Erythroblast (primary cell): ENCODE measurements at places on chromosomes 2 and 18.
A peak's percentile ranks its signal among the peaks of the same experiment; 100 is the strongest.

GRCh38 chr2:8639122-8639635 is 42.7 kb upstream of the ID2 start:
- DNase-seq: no peak

DNA sequence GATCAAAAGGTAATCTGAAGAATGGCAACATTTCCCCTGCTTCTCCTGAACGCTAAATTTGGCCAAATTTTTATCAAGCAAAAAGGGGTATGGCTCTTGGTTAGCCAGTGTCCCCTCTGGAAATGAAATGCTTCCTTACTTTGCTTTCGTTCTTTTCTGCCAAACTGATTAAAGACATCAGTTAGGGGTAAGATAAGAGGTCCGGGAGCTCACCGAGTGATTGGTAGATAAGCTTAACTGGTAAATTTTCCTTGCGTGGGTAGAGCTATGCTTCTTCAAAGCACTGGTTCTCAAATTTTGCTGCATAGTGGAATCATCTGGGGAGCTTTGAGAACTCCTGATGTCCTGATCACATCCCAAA is 62.7 kb upstream of the MAPRE2 start:
- peak; percentile 66 for DNase-seq

DNA sequence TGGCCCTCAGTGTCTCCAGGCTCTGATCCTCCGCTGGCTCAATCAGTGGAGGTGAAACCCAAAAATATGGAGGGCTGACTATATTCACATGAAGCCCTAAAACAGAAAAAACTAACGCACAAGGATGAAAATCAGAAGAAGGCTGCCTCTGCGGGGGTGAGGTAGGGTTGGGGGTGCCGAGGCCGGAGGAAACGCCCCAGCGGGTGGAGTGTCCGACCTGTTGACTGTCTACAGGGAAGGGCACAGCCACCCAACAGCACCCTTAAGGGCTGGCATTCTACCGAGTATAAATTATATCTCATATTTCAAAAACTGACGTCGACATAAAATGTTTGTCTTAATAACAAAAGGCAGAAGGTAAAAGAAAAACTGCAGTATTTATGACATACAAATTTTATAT is 223.5 kb downstream of the HDAC4 start:
- DNase-seq: no peak

GRCh38 chr2:113174376-113174750 is 592 bp downstream of the PSD4 start:
- peak; percentile 45 for DNase-seq

DNA sequence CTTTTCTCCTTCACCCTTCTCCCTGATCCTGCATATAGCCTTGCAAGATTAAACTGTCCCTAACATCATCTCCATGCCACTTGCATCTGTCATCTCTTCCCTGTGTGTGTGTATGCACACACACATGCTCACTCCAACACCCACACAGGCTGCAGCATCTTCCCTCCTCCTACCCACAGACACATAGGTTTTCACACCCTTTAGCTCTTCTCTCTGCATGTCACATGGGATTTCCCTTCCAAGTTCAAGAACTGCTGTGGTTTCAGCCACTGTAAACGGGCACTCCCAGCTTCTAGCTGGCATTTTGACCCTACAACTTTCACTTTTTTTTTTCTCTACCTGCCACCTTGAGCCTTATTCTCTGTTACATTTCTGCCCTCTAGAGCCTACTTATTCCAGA is 6.4 kb downstream of the CELF4 start:
- DNase-seq: no peak

GRCh38 chr2:144798034-144798433 is 278.1 kb upstream of the ZEB2 start:
- DNase-seq: no peak

- DNase-seq: no peak
These were observed 10.5 kb upstream of the DSG2 start for GRCh38 chr18:31487246-31488015.

- peak; percentile 31 for DNase-seq
These were observed 101.0 kb upstream of the NT5C1B start for GRCh38 chr2:18690342-18690741.

- peak; percentile 46 for DNase-seq
These were observed 919 bp downstream of the SF3B1 start for GRCh38 chr2:197433780-197434438.

DNA sequence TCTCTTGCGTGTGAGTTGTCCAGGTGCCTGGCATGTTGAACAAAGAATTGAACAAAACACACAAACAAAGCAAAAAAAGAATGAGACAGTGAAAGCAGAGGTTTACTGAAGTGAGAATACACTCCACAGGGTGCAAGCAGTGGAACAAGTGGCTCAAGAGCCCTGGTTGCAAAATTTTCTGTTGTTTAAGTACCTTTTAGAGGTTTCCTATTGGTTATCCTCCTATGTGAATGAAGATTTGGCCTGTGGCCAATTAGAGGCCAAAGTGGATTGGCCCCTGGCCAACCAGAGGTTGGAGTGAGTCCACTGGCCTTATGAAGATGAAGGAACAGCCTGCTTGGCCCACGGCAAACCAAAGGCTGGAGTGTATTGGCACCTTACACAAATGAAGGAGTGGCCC is 1188.5 kb upstream of the NRXN1 start:
- peak; percentile 3 for DNase-seq

GRCh38 chr2:38959938-38960608 is 70.4 kb downstream of the ARHGEF33 start:
- peak; percentile 91 for DNase-seq

GRCh38 chr18:9003406-9004100 is 98.9 kb upstream of the NDUFV2 start:
- DNase-seq: no peak

DNA sequence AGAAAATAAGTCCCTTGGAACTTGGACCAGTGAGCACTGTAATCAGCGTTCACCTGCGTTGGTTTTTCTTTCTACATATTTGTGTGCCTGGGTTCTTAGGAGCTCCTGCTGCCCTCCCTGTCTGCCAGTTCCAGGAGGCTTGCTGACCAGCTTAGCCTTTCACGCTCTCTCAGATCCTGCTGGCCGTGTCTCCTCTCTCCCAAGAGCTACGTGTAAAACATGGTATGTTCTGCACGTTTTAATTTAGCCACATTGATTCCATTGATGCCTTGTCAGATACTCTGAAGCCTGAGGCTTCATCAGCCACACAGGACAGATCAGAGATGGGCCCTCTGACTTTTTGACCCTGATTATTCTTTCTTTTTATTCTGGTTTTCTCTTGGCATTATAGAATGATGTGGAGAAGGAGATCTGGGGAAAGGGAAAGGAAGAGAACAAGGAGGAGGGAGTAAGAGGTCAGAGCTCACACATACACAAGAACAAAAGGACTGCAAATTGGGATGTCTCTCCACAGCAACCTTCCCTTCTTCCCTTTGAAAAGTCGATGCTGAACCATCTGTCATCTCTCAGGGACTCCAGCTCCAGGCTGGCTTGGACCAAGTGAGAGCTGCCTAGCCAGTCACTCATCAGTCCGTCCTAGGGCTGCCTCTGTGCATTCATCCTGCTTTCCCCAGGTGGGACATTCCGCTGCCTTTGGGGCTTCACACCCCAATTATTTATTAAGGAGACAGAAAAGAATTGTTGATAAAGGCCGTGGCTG is 152.8 kb downstream of the PIK3C3 start:
- no peak for DNase-seq

DNA sequence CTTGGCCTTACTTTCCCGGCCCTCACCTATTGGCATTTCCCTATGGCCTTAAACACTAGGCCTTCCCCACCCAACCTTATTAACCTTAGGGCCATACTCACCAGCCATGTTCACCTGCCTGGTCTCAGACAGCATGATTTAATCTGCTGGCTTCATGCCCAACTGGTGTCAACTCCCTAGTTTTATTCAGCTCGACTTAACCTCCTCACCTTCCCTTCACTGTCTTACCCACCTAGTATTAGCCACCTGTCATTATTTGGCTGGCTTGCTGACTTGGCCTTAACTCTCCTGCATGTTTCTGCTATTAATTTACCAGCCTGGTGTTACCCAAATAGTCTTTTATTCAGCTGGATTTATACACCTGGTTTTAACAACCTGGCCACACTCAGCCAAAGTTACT is 136.0 kb upstream of the ZSWIM2 start:
- no peak for DNase-seq

- DNase-seq: no peak
These were observed 612.4 kb downstream of the NYAP2 start for GRCh38 chr2:226011716-226012450.

DNA sequence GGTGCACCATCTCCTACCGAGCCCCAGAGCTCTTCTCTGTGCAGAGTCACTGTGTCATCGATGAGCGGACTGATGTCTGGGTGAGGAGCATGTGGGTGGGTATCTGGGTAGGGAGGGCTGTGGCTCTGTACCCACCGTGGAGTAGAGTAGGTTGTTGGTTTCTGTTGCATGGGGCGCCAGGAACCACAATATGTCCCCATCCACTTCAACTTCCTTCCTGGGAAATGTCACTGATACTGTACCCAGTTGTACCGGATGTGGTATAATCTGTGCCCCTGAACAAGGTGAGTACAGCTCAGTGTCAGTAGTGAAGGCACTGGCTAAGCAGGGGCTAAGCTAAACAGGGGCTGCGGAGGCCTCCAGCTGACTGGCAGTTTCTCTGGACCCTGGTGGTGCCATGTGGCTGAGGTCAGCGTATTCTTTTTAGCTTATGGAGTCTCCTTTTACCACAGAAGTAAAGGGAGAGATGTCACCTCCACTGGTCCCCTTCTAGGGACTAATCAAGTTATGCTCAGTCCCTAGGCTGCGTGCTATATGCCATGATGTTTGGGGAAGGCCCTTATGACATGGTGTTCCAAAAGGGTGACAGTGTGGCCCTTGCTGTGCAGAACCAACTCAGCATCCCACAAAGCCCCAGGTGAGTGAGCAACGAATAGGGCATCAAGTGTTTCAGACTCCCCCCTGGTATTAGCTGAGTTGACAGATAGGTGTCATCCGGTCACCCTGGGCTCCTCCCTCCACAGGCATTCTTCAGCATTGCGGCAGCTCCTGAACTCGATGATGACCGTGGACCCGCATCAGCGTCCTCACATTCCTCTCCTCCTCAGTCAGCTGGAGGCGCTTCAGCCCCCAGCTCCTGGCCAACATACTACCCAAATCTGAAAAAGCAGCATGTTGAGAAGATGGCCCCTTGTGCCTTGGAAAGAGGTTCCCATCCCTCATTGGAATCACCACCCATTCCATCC is 2.7 kb downstream of the STK16 start:
- no peak for DNase-seq

DNA sequence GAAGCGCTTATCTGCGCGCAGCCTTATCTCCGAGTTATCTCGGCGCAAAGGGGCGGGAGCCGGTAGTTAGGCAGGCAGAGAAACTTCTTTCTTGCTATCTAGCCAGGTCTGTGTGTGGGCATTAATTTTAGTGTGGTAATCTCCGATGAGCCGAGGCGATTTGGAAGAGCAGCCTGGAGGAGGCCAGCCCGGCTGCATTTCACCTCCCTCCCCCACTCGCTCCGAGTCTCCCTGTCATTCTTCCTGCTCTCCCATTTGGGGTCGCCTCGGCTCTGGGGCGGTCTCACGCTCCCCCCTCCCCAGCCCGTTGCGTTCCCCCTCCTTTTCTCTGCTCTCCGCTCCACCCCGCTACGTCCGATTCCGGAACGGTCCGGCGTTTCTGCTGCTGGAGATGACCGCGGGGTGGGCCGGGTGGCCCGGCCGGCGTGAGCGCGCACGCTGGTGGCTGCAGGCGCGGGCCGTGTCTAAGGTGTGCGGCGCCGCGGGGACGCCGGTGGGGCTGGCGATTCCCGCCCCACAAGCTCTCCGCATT is 566 bp downstream of the GATA6 start:
- DNase-seq: peak; percentile 68

- DNase-seq: no peak
These were observed 43.3 kb downstream of the WDPCP start for GRCh38 chr2:63545023-63545422.

DNA sequence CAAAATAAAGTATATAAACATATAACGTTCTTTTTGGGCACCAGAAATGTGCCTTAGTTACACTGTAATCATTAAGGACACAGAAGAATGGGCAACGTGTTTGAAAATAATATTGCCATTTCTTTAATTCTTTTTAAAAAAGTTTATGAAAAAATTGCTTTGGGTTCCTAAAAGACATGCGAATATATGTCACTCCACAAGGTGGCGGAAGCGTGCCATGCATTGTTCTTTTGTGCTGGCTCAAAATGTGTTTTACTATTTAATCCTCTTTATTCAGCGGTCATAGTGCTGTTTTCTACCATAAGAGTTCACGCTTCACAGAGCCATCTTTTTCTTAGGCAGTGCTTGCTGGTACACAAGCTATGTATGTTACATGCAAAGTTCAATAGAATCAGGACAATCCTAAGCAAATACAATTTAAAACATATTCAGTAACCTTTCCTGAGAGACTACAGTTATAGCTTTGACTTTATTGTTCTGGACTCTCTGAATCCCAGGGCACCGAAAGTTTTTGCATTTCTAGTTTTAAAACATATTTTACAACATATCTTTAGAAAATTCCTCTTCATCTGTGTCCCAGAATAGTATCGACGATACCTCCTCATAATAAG is 147.8 kb upstream of the ERBB4 start:
- peak; percentile 36 for DNase-seq

- peak; percentile 47 for DNase-seq
These were observed 44.0 kb downstream of the GYPC start for GRCh38 chr2:126699716-126700581.

GRCh38 chr18:52286675-52287074 is 53.3 kb upstream of the DCC start:
- DNase-seq: no peak

DNA sequence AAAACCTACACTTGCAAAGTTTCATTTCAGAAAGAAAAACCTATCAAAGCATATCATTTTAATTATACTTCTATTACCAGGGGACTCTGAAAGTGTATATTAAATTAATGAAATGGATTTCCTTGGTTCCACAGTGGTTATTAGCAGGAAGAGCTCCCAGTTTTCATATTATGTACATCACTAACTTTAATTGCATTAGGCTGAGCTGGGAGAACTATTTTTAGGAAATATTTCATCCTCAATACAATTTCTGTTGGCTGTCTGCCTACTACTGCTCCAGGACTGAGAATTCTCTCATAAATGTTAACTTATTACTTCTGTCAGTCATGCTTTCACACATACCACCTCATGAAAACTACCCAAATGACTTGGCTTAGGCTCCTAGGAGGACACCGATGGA is 301.4 kb downstream of the CMPK2 start:
- DNase-seq: no peak

DNA sequence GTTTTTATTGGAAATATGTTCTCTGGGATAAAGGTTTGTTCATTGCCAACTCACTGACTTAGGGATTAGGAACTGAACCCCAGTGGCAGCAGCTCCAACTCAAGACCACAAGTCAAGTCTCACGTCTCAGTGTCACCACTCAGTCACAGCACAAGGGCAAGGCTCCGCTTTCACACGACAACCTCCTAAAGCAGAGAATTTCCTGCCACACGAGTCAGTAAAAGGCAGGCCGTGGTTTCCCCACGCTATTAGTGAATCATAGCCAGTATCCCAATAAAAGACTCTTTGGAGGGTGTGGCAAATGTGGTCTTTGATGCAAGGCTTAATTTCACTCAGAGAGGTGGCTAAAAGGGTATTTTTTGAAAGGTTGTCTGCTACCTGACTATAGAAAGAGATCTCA is 57.6 kb downstream of the PIEZO2 start:
- DNase-seq: no peak

- no peak for DNase-seq
These were observed 56.4 kb downstream of the ADCY3 start for GRCh38 chr2:24863641-24864040.
